Activated CD4-positive, alpha-beta T cell treated with anti-CD3 and anti-CD28 coated beads for 24 hours (primary cell): ENCODE measurements at places on chromosomes 4 and X.

DNA sequence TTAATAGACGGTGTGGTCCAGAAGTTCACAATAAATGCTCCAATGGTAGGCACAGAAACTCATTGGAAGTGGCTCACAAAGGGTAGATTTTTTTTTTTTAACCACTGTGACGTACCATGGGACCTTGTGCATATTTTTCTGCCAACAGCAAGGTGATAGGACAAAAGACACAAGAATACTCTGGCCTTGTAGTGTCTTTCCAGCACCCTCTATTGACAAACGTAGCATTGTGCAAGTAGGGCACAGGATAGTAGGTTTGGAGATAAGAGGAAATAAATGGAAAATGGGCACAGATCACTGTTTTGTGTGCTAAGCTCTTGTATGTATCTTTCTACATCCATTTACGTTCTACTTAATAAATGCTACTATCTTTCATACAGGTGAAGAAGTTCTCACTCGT, 2054.9 kb downstream of the PCDH7 start:
- no peak for DNase-seq

DNA sequence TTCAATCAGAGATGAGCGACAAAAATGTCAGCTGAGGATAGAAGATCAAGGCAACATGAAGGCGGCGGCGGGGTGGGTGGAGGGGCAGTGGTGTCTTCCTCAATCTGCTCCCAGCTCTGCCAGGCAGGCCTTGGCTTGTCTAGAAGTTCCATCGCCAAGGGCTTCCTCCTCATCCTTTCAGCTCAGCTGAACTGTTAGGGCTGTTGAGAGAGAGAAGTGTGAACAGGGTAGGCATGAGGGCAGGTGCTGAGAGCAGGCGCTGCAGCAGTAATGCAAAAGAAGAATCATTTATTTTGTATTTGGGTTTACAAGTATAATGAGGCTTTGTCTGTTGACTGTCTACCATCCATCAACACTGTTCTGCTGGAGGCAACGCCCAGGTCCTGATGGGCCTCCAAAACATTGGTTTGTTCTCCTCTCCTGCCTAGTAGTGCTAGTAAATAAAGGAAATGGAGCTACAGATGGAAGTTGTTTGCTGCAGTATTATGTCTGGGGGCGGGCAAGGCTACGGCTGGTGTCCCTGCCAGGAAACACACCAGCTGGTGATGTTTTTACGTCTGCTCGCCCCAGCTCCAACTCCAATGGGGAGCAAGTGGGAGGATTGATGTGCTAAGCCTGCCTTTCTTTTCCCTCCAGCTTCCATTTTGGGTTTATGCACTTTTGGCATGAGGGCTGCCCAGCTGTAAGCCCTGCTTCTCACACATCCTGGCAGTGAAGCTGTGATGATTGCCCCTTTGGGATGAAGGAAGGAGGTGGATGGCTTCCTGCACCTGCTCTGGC, 139.4 kb upstream of the BOD1L1 start:
- no peak for DNase-seq

GRCh38 chrX:7263330-7263729, 115.4 kb upstream of the PUDP start:
- DNase-seq, result no peak

DNA sequence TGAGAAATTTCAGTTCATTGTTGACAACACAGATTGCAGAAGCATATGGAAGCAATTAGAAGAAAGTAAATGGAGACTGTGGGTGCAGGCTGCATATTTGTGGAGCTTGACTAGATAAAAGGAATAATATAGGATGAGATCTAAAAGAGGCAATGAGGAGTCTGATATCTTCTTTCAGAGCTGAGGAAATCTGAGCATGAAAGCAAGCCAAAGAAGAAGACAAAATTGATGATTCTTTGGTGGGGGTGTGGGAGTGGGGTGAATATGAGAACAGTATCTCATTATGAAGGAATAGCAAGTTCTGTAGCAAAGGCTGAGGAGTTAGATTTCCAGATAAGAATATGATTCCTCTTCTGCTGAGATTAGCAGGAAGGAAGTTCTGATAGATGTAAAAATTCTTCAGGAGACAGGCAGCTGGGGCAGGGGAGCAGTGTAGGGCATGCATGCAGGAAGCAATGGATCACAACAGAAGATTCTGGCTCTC, 6.1 kb upstream of the PDHA2 start:
- no peak for DNase-seq

- no peak for DNase-seq
Measured at GRCh38 chr4:151668689-151669402, 92.0 kb downstream of the GATB start.

DNA sequence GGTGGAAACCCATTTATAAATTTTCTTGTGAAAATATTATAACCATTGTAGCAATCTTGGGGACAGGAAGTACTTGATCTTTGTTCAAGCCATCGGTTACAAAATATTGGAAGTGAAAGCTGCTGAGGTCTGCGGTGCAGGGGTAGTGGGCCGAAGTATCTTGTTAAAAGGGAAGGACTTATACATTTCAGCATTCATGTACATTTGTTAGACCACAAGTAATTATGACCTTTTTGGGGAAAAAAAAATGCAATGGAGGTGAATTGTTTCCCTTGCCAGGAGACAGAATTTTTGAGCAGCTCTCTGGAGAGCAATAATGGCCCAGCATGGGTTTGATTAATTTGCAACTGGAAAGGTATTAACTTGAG, 121.3 kb downstream of the EGF start:
- no peak for DNase-seq

GRCh38 chr4:124727331-124727890, 14.9 kb upstream of the ANKRD50 start:
- no peak for DNase-seq

GRCh38 chr4:110540581-110540980, 64.6 kb downstream of the ENPEP start:
- DNase-seq, result no peak
